ENCODE measurements at places on chromosomes 13 and 19. TPM values are rescaled to one million over a fixed set of nuclear protein-coding genes. Genes with fewer than 3 reads are reported as not detected.

DNA sequence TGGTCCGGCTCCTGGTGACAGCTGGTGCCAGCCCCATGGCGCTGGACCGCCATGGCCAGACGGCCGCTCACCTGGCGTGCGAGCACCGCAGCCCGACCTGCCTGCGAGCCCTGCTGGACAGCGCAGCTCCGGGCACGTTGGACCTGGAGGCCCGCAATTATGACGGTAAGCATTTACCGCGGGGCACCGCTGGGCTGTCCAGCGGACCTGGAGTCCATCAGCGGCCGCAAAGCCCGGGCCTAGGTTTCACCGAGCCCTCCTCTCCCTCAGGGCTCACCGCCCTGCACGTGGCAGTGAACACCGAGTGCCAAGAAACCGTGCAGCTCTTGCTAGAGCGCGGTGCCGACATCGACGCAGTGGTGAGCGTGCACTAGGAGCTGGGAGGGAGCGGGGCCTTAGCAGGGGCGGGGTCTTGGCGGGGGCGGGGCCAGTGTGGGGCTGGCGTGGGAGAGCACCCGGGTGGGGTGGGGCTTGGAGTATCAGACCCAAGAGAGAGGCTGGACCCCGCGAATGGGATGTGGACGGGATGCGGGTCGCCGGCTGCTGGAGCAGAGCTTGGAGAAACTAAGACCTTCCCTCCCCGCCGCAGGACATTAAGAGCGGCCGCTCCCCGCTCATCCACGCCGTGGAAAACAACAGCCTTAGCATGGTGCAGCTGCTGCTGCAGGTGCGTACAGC lies 8.7 kb downstream of the BCL3 start:
- peak; percentile 36 for DNase-seq

RPS19 gene
- total RNA-seq = 3,787 TPM

GRCh38 chr13:29434217-29434945 lies 161.1 kb downstream of the SLC7A1 start:
- DNase-seq = no peak

DNA sequence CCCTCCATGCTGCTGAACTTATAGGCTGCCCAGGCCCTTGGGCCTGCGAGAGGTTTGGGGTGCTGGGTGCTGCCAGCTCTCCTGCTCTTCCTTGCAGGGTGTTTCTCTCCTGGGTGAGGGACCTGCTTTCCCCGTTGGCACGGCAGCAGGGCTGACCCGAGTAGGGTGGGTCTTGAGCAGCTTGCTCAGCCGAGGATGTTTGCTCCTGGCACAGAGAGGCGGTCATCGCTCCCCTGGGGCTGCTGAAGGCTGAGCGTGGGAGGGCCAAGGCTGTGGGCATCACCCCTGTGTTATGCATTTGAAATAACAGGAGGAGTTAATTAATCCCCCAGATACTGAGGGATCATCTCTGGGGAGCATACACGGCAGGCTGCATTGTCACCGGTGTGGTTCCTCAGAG lies 5.3 kb downstream of the KCTD15 start:
- DNase-seq = no peak

- DNase-seq = no peak
Measured at GRCh38 chr13:96686286-96686685, 308.0 kb downstream of the OXGR1 start.

KLC3 gene
- total RNA-seq = 6.5 TPM

- no peak for DNase-seq
Measured at GRCh38 chr13:79458436-79458835, 22.5 kb upstream of the NDFIP2 start.

RASAL3 gene
- total RNA-seq = 1.6 TPM
